ENCODE measurements at places on chromosomes 4 and X.

DNA sequence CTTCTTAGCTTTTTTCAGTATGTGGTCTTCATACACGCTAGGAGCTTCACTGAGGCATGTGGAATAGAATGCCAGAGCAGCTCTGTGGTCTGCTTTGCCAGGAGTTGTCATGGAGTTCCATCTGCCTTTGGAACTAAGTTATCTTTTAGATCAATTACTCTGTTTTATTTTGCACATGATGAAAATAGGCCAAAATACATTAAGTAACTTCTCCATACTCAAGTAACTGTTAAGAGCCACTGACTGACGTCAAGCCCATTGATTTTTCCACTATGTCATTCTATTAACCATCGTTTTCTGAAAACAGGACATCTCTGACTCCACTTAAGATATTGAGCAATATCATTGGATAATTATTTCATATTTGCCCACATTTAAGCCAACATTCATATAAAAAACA, 415.1 kb upstream of the MAD2L1 start:
- DNase-seq: no peak

DNA sequence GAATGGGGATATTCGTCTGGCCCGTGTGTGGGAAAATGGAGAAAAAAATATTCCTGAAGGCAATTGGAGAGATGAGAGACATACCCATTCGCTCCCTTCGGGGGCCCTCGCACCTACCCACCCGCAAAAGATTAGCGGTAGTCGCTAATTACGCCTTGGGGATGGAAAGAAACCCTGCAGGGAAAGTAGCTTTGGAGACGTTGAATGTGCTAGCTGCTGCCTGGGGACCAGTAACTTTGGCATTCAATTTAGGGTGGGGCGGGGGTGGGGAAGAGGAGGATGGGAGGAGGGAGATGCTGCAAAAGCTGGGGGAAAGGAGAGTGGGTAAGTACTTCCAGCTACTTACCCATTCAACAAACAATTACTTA, 407 bp upstream of the ZC4H2 start:
- DNase-seq: no peak

GRCh38 chrX:123153846-123154335, 30.2 kb upstream of the GRIA3 start:
- no peak for DNase-seq

DNA sequence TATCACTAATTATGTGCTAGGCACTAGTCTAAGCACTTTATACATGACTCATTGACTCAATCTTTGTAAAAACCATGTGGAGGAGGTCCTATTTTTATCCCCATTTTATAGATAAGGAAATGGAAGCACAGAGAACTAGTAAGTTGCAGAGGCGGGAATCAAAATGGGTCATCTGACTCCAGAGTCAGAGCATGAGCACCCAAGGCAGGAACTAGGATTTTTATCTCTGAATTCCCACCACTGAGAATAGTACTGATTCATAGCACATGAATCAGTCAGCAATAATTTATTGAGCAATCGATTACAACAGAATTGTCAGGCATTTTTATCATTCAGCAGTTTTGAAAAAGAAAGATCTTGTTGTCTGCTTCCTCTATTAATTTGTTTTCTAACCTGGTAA, 19.3 kb downstream of the SCARB2 start:
- DNase-seq: peak; percentile 37

- DNase-seq: no peak
These were observed 325.1 kb upstream of the IGFBP7 start for GRCh38 chr4:57435300-57435699.

DNA sequence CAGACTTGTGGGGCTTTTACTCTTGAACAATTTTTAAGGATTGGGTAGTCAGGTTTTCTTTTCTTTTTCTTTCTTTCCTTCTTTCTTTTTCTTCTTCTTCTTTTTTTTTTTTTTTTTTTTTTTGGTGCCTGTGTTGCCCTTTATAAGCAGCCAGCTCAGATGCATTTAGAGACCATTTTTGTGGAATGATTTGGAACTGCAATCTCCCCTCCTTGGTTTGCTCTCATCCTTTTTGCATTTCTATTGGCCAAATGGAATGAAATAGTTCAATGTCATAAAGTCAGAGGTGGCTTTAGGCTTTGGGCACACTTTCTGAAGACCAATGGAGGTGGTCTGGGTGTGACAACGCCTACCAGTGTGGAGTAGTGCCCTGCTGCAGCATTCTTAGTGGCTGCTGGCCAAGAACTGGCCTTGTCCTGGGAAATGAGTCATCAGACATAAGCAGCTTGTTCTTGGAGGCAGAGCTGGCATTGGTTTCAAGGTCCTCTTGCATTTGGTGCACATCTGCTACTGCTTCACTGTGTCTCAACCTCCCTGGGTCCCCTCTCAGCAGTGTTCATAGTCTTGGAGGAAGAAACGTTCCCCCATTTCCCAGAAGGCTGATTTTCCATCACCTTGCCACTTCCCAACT, 84.5 kb downstream of the CT47B1 start:
- no peak for DNase-seq

- no peak for DNase-seq
These were observed 85.2 kb downstream of the COX18 start for GRCh38 chr4:72984351-72984750.

- no peak for DNase-seq
These were observed 441.9 kb downstream of the INPP4B start for GRCh38 chr4:142404191-142404611.

- DNase-seq: no peak
These were observed 31.0 kb downstream of the FNIP2 start for GRCh38 chr4:158799856-158800255.

- no peak for DNase-seq
These were observed 114.1 kb downstream of the SPRY1 start for GRCh38 chr4:123510659-123511058.

Data from nucleus accumbens (tissue), 56 donors.